ENCODE measurements at places on chromosomes 1 and 21. TPM values are rescaled to one million over a fixed set of nuclear protein-coding genes. Genes with fewer than 3 reads are reported as not detected.

PRSS38 gene
- not detected for total RNA-seq

DNA sequence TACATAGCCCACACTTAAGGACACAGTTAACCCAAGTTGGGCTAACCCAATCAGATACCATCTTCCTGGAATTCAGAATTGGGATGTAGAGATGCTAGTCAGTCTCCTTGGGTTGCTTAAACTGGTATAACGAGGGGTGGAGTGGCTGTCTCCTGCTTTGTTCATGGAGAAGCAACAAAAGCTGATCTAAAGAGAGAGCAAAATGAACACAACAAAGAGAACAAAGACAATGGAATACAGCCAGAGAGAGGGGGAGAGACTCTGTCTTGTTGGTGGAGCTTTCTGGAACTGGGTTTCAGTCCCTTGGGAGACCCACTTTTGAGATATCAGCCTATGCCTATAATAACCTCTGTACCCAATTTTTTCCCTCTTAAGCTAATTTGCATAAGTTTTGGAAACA lies 138.1 kb downstream of the ATG4C start:
- DNase-seq: no peak

DNA sequence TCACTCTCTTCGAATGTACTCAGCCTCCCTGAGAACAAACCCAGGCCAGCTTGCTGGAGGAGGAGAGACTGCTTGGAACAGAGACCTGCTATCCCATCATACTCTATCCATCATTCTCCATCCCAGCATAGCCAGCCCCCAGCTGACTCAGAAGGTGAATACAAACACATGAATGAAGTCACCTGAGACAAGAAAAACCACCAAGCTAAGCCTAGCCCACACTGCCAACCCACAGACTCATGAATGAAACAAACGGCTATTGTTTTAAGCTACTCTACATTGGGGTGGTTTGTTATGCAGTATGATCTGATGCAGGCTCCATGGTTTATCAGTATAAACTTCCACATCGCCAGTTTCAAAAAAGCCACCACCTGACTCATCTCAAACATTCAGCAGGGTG lies 395.6 kb downstream of the SETD4 start:
- no peak for DNase-seq

- no peak for DNase-seq
These were observed 22.0 kb downstream of the CNST start for GRCh38 chr1:246588159-246588721.

DNA sequence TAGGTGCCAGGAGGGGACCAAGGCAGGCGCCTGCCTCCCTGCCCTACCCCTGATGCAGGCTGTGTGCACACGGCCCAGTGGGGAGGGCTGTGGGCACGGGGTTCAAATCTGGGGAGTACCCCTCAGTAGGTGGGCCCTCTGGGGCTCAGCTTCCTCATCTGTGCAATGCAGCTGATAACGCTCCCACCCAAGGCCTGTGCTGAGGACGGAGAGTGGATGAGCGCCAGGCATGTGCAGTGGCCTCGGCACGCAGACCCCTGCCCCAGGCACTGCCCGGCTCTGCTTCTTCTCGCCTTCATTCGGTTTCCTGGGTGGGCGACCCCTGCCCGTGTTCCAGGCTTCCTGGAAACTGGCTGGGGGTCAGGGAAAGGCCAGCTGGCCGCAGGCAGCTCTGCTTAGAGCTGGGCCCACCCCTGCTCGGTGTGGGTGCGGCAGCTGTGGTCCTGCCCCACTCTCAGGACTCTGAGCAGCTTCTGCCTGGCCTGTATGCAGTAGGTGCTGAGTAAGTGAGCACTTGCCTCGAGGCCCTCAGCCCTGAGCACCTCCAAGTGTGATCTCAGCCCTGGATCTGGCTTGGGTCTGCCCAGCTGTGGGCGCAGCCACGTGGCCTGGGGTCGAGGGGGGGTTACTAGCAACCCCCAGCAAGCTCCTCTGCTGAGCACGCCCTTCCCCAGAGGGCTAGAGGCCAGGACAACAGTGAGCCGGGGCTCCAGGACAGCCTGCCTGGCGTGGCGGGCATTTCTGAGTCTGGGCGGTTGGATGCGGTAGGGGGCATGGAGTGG lies 11.9 kb upstream of the TNFRSF14 start:
- DNase-seq: peak; percentile 72
